ENCODE measurements at places on chromosomes 12 and 14.

DNA sequence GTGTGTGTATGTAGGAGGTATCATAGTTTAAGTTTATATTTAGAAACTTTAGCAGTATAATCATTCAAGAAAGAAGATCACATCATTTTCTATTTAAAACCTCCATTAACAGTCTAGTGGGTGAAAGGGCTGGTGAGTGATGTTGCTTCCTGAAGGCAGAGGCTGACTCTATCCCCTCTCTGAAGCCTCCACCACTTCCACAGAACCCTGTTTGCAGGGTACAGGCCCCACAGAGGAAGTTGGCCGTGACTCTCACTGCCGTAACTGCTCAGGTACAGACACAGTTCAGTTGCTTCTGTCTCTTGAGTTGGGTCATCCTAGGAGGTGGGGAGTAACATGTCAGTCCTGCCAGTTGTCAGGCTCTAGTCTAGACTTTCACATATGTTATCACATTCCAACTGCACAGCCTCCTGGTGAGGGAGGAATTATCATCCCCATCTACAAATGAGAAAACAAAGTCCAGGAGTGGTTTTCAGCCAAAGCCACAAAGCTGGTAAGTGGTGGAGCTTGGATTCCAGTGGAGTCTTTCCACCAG, 31.5 kb downstream of the CFL2 start:
- DNase-seq: peak; percentile 23

DNA sequence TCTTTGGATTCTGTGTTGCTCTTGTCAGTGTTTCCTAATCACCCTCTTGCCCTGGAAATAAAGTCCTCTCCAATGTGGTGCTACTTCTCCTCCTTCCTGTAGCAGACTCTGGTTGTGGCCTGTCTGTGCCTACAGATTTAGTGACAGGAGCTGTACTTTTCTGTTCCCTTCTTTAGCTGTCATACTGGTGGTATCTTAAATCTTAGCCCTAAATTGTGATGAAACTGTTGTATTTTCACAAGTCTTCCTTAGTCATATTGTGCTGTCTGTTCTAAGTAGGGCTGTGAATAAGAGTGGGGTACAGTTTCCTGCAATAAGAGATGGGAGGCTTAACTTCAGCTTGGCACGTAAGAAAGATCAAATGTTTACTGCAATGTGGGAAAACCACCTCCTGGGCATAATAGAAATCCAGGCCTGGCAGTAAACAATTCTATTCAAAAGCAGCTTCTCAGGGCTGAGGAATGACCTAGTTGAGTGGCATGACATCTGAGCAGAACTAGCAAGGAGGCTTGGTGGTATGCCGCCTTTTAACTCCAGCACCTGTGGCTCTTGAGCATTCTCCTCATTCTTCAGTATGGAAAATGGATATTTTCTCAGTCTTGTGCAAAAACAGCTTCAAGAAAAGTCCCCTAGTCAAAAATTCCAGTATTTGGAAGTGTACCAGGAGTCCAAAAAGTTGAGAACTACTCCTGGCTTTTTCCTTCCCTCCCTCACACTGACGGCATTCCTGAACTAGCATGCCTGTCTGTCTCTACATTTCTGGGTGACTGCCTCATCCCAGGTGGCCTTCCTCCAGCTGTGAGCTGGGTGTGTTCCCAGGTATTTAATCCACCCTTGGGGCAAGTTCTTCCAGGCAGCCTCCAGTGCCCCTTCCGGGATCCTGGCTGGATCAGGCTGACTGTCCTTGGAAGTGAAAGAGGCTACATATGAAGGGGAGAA, 19.5 kb downstream of the ANO6 start:
- DNase-seq: peak; percentile 57

DNA sequence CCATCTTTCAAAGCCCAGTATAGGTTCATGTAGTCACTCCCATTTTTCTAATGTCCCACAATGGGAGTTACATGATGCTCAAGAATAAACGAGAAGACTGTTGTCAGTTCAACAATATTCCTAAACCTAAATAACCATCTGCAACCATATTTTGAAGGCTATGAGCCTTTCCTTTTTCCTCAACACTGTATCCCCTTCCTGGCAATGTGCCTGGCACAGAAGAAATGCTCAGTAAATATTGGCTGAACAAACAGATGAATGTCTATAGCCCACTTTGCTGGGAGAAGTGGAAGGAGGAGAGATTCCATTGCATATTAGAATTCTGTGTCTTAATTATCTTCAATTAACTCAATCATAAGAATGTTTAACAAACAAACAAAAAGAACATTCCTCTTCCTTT, 6.1 kb downstream of the ARMH4 start:
- no peak for DNase-seq

DNA sequence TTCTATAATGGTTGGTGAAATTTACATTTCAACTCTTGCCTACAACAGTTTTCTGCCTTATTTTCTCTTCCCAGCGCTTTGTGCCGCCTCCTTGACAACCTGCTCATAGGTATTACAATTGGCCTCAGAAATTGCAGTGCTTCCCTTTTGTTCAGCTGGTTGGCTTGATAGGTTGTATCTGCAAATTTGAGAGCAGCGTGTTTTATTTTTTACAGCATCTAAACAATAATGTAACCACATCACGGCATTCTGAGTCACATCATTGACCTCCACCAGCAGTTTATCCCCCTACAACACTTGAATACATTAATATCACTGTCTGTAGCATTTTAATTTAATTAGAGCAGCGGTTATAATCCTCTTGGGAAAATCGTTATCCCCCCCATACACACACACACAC, 99.4 kb downstream of the ETV6 start:
- DNase-seq: no peak

GRCh38 chr12:120438495-120439198, 734 bp downstream of the COX6A1 start:
- no peak for DNase-seq

GRCh38 chr14:49464885-49465284, 121.3 kb downstream of the RPS29 start:
- peak; percentile 4 for DNase-seq

GRCh38 chr12:102534899-102535298, 54.5 kb upstream of the IGF1 start:
- no peak for DNase-seq

DNA sequence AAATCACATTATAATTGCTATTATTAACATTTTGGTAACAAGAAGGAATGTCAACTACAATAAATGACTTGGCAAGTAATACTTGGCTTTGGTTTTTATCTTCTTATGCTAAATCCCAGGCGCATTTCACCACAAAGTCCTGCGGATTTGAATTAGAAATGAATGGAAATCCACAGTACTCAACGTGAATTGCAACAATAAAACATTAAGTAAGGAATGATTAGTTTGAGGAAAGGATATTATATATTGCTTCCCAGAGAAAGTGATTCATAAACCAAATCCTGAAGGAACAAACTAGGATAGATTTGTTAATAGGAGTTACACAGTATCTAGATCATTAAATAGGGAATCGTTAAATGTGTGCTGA, 1089.7 kb downstream of the TRHDE start:
- no peak for DNase-seq

DNA sequence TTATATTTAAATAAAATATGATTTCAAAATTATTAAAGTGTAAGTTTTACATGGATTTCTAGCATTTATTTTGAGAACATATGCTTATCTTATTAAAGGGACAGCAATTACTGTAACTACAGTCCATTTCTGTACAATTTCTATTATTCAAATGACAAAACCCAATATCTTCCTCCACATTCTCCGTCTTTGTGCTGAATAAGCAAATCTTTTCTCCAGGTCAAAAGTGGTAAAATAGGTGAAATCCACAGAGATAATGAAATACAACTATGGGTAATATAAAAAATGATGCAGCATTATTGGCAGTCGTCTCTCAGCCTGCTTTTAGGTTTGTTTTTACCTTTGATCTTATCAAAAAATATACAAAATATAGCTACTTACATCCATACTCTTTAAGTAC, 79.4 kb upstream of the OTX2 start:
- DNase-seq: no peak

GRCh38 chr12:121530600-121531355, 50.0 kb downstream of the KDM2B start:
- DNase-seq: no peak

- DNase-seq: no peak
These were observed 186.8 kb downstream of the TTC7B start for GRCh38 chr14:90629471-90629870.

GRCh38 chr12:96070670-96071279, 35.4 kb upstream of the LTA4H start:
- peak; percentile 71 for DNase-seq

DNA sequence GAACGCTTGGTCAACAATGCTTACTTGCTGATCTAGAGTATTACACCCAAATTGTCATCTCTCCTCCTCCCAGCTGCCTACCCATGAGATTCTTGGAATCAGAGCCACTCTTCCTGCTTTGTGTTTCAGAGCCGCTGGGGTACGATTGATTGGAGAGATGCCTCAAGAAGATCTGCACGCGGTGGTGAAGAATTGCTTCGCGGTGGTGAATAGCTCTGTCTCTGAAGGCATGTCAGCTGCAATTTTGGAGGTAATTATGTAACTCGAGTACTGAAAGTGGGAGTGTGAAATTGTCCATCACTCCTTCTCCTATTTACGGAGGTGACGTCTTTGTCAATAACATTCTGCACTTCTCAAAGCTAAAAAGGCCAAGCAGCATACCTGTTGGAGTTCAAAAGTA, 93.9 kb downstream of the GLT1D1 start:
- DNase-seq: no peak

GRCh38 chr14:90886297-90886815, 70.1 kb upstream of the TTC7B start:
- DNase-seq: peak; percentile 80

DNA sequence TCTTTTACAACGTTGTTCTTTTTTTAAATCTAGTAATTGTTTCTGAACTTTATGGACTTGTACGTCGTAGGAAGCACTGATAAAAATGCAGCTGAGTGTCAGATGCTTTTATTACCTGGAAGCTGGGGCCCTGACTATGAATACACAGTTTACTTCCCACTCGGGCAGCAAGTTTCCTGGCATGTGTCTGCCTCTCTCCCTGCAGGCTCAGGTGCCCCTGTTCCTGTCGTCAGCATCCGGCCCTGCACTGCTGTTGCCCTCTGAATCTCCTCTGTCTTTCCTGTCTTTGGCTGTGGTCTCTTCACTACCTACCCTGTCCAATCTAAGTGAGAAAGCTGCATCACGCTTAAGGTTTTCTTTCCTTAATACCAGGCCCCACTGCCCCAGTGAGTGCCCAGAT, 75.8 kb downstream of the PELI2 start:
- DNase-seq: no peak

- no peak for DNase-seq
These were observed 23.0 kb upstream of the TBK1 start for GRCh38 chr12:64428956-64429355.

DNA sequence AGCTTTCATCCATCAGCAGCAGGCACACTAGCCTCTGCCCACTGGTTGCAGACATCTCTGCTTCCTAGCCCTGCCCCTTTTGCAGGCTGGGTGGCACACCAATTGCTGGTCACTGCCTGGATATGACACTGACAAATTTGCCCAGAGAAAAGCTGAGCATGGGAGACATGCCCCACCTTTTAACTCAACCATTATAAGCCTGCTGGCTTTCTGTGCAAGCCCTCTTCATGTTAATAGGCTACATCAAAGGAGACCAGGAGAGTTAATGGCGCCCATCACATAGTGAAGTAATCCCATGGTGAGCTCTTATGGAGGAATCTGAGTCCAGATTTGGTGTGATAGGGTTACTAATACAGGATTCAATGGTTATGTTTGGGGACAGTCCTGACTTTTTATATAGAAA, 139.2 kb downstream of the KICS2 start:
- no peak for DNase-seq

DNA sequence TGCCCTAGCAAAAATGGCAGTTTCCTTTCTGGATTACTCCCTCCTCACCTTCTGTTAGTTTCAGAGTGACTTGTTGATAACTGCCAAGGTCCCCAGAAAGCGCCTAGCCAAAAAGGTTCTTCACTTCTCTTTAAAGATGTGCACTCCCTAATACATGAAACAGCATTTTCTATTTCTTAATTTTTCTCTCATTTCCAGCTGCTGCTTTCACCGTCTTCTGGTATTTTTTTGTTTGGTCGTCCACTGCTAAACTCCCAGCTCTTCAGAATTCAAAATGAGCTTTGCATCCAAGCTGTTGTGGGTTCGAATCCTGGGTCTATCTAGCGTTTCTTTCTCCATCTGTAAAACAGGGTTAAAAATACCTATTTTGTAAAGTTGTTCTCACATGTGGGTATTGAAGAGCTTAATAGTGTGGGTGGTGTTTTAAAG, 397 bp upstream of the BORCS5 start:
- no peak for DNase-seq

GRCh38 chr14:22478670-22479069, 110.4 kb downstream of the DAD1 start:
- peak; percentile 70 for DNase-seq

- DNase-seq: no peak
These were observed 92.4 kb downstream of the SETD3 start for GRCh38 chr14:99388286-99388685.

GRCh38 chr12:44972746-44973421, 78.0 kb downstream of the DBX2 start:
- peak; percentile 15 for DNase-seq

DNA sequence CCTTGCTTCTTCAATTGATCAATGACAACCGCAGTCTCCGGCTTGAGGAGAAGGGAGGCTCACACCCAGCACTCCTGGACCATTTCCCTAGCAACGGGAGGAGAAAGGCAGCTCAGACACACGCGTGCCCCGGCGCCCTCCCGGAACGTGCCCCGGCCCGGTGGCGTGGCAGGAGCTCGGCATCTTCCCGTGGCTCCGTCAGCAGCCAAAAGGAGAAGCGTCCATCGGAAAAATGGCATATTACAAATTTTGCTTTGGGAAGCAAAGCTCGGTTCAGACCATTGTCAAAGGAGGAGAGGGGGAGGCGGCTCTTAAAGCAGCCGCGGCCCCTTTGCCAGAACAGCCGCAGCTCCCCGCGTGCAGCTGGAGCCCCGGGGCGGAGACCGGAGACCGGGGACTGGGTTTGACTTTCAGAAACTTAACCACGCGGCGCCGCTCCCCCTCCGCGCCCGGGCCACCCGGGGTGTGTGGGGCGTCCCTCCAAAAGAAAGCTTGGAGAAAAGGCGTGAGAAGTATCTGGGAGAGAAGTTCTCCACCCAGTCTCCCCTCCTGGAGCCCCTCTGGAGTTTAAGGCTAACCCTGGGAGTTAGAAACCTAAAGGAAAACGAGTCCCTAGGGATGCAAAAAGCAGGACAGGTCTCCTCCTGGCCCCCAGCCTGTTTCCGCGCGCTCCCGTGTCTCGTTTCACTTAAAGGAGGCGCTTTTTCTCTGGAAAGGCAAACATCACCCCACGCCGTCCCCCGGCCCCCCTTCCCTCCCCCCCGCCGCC, 545 bp downstream of the PPFIA2 start:
- peak; percentile 63 for DNase-seq

- DNase-seq: peak; percentile 7
These were observed 513.4 kb downstream of the MED13L start for GRCh38 chr12:115763982-115764621.

DNA sequence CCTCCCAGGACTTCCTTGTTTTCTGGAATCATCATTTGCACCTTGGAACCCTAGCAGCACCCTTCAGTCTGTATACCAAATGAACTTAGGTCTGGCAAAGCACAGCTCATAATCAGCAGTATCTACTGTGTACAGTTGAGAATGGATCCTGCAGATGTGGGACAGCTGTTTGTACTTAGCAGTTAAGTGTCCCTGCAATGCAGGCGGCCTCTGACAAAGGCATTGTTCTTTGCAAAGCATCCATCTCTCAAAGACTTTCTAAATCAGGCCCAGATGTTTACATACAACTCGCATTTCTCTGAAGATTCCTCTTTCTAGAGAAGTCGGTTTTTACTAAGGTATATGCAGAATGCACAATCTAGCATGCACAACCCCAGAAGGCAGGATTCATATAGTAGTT, 170.5 kb upstream of the RBM19 start:
- DNase-seq: no peak

GRCh38 chr14:53047307-53048069, 96.6 kb upstream of the FERMT2 start:
- DNase-seq: no peak

- DNase-seq: no peak
These were observed at the start of gene MANSC1 for GRCh38 chr12:12349711-12350665. Gene MANSC1, minus strand, starts transcription at chr12:12350242. Its CDS starts 6,928 bp downstream, at chr12:12343314.
